ENCODE measurements at places on chromosomes 13 and 19. TPM values are rescaled to one million over a fixed set of nuclear protein-coding genes. Genes with fewer than 3 reads are reported as not detected.

The SHC2 gene
- total RNA-seq, result not detected

The ETHE1 gene
- 69.1 TPM for total RNA-seq

- H3K27ac ChIP-seq, result no peak overlapping the region
- H3K4me1 ChIP-seq, result peaks cover 18% of the 10 kb centered on the region
Measured at GRCh38 chr19:6730153-6730804, 7.1 kb downstream of the GPR108 start.

DNA sequence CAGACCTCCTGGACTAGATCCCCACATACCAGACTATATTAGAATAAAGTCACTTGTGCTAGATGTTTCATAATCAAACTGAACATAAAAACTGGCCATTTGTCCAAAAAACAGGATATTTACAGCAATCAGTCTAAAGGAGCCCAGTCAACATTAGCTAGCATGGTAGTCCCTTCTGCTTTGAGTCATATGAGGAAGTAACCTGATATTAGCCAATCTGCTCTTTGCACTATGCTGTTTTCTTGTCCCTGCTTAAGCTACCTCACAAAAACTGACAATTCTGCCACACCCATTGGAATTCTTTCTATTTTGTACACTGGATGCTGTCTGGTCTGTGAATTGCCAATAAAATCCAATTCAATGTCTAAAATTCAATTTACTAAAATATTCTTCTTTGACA, 1824.2 kb downstream of the OLFM4 start:
- no peaks in the 10 kb centered on the region for H3K4me1 ChIP-seq
- no peak overlapping the region for H3K4me3 ChIP-seq
- H3K27ac ChIP-seq, result no peak overlapping the region
- DNase-seq, result no peak
- H3K36me3 ChIP-seq, result no peaks in the 10 kb centered on the region

GRCh38 chr19:13646758-13647157, 117.6 kb upstream of the MRI1 start:
- DNase-seq, result no peak
- peaks cover 2% of the 10 kb centered on the region for H3K27me3 ChIP-seq
- H3K4me1 ChIP-seq, result peaks cover under 1% of the 10 kb centered on the region
- no peak overlapping the region for H3K4me3 ChIP-seq
- no peaks in the 10 kb centered on the region for H3K36me3 ChIP-seq
- H3K27ac ChIP-seq, result no peak overlapping the region

- H3K4me1 ChIP-seq, result peaks cover 2% of the 10 kb centered on the region
- peaks cover 12% of the 10 kb centered on the region for H3K27me3 ChIP-seq
- H3K36me3 ChIP-seq, result no peaks in the 10 kb centered on the region
- no peak overlapping the region for H3K27ac ChIP-seq
Measured at GRCh38 chr19:35404879-35405622, 34.2 kb downstream of the GPR42 start.
